ENCODE measurements at places on chromosomes 5 and 9.

DNA sequence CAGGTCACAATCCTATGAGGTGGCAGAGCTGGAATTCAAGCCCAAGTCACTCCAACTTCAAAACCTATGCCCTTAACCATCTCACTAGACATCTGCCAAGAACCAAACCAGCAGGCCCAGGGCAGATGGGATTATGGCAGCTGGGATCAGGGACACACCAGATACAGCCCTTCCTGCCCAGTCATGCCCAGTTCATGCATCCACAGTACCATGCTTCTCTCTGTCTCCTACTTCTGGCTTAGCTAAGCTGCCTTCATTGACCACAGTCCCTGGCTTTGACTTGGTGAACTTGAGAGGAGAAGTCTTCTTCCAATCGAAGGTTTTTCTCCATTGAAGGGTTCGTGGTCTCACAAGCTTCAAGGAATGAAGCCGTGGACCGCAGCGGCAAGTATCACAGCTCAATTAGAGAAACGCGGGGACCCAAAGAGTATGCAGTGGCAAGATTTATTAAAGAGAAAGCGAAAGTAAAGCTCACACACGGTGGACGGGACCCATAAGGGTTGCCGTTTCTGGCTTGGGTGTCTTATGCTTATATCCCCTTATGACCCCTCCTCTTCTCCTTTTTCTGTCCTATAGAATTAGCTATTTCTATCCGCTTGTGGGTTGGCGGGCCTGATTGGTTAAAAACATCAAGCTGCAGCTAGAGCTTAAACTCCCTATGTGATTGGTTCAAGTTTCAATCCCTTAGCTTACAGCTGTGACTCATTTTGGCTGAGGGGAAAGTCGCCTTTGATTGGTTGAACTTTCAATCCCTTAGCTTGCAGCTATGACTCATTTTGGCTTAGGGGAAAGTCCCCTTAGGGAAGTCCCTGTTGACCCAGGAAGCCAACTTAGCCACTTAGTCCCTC is 101.2 kb downstream of the TRIM36 start:
- no peak for DNase-seq

- no peak for DNase-seq
These were observed 80.2 kb downstream of the NTNG2 start for GRCh38 chr9:132241840-132242620.

- no peak for DNase-seq
These were observed 163.5 kb downstream of the NR3C1 start for GRCh38 chr5:143239882-143240518.

DNA sequence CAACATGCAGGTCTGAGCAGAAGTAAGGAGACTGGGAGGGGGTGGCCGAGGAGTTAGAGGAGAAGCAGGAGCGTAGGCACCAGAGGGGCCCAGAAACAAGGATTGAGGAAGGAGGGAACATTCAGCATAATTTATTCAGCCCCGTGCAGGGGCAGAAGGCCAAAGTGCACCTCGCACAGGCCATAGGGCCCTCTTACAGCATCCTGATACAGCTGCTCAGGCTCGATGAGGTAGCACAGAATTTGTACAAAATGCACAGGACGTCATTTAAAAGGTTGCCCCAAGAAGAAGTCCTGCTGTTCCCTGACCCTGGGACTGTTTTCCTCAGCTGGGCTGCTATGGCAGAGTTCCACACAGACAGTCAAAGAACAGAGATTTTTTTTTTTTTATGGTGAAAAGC is 2.1 kb upstream of the GRM6 start:
- no peak for DNase-seq

DNA sequence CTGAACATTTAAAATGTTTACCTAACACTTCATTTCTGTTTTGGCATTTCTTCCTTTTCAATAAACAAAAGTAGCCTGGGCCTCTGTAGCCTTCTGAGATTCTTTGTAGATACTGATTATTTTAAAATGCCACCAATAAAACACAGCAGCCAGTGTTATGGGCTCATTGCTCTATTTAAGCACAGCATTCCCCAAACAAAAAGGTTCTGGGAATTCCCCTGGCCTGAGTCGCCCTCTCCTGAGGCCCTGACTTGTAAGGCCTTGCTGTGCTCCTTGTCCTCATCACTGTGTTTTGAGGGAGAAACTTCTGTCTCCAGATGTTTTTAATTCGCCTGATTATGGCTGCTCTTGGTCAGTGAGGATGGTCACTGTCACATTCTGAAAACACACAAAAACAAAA is 33.0 kb upstream of the CTXN3 start:
- peak; percentile 3 for DNase-seq

GRCh38 chr9:91783876-91784672 is 166.0 kb downstream of the ROR2 start:
- DNase-seq = no peak

DNA sequence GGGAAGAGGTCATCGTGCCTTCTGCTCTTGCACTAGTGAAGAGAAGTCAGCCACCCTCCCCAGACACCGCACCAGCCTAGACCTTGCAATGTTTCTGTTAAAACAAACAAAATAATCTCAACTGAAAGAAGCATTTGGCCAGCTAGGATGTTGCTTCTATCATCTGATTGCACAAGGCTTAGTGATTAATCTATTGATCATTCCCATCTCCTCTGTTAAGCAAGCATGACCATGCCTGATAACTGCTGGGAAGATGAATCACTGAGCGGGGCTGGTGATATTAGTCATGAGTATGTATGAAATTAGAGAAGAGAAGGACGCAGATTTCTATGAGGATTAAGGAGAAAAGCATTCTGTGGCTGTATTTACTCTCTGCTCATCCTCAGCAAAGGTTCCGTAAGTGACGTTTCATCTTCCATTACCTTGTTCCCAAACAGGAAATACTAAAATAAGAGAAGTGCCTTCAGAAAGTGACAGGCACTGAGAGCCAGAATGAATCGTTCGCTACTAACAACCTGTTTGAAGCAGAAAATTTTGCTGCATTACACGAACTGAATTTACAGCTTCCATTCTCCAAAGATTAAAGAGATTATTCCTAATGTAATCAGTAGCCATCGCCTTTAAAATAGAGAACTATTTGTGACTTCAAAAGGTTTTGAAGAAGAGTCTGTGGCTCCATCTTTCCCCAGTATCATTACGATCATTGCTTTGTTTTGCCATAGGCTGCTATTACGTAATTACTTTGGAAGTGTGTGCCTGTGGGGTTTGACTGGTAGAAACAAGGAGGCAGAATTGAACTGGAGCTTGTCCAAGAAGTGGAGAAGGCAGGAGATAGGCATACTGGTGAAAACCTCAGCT is 219.1 kb downstream of the MED10 start:
- peak; percentile 93 for DNase-seq

DNA sequence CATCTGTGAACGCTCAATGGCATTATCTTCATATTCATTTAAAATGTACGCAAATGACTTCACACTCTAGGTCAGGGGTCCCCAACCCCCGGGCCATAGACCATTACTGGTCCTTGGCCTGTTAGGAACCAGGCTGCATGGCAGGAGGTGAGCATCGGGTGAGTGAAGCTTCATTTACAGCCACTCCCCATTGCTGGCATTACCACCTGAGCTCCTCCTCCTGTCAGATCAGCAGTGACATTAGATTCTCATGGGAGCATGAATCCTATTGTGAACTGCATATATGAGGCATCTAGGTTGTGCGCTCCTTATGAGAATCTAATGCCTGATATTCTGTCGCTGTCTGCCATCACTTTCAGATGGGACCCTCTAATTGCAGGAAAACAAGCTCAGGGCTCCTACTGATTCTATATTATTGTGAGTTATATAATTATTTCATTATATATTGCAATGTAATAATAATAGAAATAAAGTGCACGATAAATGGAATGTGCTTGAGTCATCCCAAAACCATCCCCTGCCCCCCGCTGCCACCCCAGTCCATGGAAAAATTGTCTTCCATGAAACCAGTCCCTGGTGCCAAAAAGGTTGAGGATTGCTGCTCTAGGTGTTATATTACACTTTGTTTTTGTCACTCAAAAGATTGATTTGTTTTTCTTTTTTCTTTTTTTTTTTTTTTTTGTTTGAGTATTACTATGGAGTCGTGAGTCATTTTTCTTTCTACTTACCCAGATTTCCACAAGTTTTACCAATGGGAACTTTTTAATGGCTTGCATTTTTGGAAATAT is 127.2 kb downstream of the DOCK8 start:
- no peak for DNase-seq

GRCh38 chr5:31639481-31640411 is 815 bp downstream of the PDZD2 start:
- DNase-seq = no peak

DNA sequence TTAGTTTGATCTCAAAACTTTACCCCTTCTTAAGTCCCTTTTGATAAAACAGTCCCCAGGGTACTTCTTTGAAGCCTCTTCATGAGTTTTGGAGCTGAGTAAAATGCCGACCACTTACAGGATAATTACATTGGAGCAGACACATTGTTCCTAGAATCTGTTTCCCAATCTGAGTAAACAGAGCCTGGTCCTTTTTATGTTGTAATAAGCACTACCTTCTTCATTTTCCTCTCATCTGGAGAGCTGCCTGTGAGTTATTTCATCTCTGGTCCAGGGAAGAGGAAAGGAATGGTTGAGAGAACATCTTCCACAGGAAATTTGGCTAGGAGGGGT is 26.3 kb upstream of the GALNT10 start:
- DNase-seq = no peak

DNA sequence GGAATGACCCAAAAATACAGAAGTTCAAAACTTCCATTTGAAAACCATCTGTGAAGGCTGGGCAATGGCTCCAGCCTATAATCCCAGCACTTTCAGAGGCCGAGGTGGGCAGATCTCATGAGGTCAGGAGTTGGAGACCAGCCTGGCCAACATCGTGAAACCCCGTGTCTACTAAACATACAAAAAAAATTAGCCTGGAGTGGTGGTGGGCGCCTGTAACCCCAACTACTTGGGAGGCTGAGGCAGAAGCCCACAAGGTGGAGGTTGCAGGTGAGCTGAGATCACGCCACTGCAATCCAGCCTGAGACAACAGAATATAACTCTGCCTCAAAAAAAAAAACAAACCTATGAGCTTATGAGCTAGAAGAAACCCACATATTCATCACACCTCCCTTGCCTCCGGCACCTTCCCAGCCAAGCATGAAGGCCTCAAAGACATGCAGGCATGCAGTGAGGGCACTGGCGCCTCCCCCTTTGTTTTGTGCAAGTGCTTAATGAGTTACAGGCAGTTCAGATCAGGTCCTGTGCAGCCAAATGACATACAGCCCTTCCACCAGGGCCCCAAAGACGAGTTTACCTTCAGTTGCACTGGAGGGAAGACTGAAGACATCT is 9.9 kb downstream of the HNRNPH1 start:
- DNase-seq = no peak

DNA sequence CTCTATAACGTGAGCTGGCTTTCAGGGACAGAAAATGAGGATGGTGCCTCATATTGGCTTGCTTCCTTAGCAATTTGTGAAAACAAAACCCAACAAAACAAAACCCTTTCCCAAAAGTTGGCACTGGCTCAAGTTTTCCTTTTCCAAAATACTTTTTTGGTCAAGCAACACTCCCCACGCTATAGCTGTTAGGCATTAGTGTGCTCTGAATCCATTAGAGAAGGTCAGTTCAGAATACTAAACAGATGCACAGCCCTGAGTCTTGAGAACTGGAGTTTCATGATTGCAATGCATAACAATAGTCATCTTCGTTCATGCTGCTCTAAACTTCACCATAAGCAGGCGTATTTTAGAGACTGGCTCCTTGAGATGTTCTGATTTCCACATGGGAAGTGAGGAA is 172.0 kb upstream of the KLF9 start:
- DNase-seq = no peak

- DNase-seq = no peak
These were observed 433.0 kb downstream of the DNAH5 start for GRCh38 chr5:13511442-13511841.

DNA sequence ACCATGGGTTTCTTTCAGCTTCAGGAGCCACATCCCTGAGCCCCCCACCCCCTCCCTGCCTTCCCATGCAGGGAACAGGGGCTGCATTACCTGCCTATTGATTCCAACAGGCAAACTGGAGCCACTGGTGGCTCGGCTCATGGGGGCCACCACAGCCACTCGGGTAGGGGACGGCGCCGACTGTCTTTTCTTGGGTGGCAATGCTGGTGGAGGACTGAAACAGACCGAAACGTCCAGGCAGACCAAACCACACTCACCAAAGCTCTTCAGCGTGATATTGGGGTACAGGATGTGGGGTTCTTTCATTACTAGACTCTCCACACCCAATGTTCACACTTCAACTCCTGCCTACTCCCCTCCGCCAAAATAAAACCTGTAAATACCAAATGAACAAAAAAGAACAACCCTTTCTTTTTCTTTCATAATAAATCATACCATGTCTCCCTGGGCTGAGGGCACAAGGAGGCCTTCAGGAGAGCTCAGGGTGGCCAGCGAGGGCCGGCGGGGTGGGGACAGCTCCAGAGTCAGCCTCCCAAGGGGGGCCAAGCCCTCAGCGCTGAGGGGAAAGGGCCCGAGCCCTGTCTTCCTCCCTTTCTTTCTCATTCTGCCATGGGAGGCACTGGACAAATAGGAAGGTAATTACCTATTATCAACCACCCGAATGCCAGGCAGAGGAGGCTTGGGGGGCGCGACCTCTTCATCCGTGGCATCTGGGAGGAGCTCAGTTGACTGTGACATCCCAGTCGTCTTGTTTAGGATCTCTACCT is 83.3 kb downstream of the PRRT1B start:
- no peak for DNase-seq

GRCh38 chr5:142095035-142095434 is 13.5 kb upstream of the NDFIP1 start:
- DNase-seq = no peak

DNA sequence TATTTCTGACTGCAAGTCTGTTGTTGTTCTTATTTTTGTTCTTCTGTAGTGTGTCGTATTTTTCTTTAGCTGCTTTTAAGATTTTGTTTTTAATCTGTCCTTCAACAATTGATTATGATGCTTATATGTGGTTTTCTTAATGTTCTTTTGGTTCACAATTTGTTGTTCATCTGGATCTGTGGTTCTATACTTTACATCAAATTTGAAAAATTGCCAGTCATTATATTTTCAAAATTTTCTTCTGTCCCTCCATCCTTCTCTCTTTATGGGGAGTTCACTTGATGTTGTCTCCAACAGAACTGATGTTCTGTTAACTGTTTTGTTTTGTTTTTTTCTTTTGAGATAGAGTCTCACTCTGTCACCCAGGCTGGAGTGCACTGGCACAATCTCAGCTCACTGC is 378.5 kb upstream of the CD180 start:
- DNase-seq = no peak
